ENCODE measurements at places on chromosomes 1 and 21.

DNA sequence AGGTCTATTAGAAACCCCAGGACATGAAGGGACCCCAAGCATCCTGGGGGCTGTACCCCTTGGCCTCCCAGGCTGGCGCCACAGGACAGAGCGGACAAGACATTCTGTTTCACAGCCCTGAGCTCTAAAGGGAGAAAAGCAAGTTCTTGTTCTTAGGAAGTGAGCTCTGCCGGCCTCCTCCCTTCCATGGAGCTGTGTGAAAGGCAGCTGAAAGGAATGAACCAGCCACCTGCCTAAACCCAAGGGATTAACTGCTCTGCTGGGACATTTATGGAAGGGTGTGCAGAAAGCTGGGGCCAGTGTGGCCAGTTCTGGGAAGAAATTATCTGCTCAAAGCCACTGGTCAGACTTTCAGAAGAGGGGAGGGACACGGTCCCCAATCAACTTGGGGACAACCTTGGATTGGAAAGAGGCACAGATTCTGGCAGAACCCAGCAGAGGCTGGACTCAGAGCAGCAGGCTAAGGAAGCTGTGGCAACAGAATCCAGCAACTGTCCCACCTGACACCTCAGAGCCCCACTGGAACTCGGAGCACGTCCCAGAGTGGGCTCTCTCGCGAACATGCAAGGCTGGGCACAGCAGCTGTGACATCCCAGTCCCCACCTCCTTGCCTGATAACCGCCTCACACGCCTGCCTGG is 2.1 kb downstream of the KLHL21 start:
- DNase-seq: no peak

DNA sequence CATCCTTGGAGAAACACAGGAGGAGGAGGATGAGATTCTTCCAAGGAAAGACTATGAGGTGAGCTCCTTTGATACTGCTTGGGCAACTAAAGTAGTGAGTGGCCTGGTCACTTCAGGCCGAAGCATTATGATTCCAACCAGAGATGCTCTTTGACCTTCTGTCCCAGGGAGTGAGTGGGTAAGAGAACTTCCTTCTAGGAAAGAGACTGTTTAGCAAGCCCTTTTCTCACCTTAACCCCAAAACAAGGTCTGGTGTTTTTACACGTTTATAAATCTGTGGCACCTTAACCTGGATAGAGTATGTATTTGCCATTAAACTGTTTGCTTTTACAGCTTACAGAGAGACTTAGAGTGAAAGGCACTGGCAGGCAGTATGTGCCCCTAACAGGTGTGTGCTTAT is 1.1 kb downstream of the CLCN6 start:
- DNase-seq: no peak

GRCh38 chr1:172277275-172277674 is 143.2 kb upstream of the C1orf105 start:
- no peak for DNase-seq

DNA sequence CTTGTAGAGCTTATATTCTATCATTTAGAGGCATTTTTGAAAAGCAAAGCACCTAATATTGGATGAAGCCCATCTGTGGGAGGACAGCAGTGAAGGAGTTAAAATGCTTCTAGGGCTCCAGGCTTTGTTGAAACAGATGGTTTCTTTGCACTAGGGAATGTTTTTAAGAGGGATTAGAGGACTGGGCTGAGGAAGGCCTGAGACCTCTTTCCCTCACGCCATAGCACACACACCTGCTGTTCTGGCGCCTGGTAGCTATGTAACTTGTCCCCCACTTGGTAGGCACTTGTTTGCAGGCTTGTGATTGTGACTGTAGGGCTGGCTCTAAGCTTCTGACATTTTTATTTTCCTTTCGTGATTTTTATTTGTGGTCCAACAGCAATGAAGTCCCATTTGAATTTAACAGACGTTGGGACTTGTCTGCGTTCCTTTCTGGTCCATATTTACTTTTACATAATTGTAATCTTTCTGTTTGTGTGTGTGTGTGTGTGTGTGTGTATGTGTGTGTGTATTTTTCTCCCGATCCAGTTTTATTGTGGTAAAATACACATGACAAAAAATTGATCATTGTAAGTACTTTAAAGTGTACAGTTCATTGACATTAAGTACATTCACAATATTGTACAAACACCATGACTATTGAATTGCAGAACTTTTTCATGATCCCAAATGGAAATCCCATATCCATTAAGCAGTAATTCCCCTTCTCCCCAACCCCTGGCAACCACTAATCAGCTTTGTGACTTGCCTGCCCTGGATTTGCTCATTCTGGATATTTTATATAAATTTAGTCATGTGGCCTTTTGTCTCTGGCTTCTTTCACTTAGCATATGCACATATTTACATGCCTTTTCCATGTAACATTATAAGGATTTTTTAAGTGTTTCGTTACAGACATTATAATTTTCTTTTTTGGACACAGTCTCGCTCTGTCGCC is 33.5 kb upstream of the MACF1 start:
- peak; percentile 92 for DNase-seq

- DNase-seq: no peak
Observed at GRCh38 chr1:154478639-154479038, 23.4 kb upstream of the TDRD10 start.
